ENCODE measurements at places on chromosomes 2 and 18.
A peak's percentile ranks its signal among the peaks of the same experiment; 100 is the strongest.

DNA sequence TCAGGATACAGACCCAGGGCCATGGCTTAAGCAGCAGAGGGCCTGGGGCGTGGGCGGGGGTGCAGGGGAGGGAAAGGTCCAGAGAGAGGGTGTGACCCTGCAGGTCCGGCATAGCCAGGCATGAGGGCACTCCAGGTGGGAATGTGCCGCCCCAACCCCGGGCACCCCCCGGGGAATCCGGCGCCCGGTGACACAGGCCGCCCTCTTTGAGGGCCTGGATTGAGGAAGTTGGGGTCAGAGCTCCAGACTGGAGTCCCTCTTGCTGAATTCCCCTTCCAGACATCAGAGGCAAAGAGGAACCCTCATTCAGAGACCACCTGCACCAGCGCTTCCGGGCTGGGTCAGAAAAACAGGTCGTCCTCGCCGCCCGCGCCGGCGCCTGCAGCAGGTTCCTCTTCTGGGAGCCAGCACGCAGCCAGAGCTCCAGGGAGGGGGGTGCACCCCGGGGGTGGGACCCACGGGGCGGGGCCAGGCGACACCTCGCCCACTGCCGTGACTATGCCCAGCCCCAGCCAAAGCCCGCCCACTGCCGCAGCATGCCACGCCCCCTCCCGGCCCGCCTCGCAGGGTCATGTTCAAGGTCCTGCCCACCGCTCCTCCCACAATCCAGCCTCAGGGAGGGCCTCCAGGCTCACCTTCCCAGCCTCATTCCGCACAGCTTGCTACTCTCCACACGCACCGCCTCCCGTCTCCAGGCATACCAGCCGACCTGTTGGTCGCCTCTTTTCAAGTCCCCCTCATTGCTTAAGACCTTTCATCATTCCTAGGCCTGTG lies 98.3 kb upstream of the ID2 start:
- DNase-seq = peak; percentile 28

- DNase-seq = no peak
Observed at GRCh38 chr2:157291018-157291417, 33.5 kb downstream of the GALNT5 start.

GRCh38 chr2:231590614-231591013 lies 2.0 kb upstream of the TEX44 start:
- no peak for DNase-seq

DNA sequence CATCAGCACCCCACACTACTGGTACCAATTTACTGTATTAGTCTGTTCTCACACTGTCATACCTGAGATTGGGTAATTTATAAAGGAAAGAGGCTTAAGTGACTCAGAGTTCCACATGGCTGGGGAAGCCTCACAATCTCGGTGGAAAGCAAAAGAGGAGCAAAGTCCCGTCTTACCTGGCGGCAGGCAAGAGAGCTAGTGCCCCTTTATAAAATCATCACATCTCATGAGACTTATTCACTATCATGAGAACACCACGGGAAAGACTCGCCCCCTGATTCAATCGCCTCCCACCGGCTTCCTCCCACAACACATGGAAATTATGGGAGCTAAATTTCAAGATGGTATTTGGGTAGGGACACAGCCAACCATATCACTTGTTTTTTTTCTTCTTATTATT lies 717.2 kb downstream of the TRIB2 start:
- DNase-seq = no peak

DNA sequence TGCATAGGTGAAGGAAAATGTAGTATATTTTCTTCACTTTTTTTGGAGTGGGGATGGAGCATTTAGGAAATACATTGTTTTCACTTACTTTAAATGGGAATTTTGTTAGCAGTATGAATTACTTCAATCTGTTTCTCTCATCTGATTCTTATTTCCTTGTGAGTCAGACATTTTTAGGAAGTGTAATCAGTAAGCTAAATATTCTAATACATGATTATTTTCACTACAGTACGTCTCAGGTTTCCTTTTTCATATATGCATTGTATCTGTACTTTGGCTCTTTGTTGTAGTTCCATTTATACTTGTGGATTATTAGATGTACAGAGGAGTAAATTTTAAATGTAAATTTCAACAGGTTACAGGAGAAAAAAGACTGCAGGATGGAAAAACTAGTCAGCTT lies 27.9 kb downstream of the GPD2 start:
- DNase-seq = peak; percentile 47

DNA sequence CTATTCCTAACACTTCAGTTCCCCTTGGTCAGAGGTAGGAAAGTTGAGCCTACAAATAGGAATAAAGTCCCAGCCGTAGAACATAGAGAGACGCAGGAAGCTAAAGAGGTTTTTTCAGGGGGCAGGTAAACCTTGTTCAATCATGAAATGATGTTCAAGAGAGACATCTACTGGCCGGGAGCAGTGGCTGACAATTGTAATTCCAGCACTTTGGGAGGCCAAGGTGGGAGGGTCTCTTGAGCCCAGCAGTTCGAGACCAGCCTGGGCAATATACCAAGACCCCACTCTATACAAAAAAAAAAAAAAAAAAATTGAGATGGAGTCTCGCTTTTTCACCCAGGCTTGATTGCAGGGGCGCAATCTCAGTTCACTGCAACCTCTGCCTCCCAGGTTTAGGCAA lies 66.7 kb upstream of the DNAJC10 start:
- DNase-seq = peak; percentile 49

DNA sequence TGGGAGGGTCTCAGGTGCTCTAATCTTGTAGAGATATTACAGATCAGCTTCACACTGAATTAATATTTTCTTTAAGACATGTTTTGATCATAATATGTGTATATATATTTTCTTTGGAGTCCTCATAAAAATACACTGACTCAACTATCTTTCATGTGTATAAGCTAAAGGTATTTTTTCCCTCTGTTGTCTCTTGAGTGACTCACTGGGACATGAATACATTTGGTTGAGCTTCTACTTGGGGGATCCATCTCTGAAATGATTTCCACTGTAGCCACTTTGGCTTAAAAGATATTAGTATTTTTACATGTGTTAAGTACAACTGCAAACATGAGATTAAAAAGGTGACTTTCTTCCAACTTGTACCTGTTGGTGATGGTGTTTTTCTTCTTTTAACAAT lies 140.8 kb downstream of the TTN start:
- DNase-seq = no peak

DNA sequence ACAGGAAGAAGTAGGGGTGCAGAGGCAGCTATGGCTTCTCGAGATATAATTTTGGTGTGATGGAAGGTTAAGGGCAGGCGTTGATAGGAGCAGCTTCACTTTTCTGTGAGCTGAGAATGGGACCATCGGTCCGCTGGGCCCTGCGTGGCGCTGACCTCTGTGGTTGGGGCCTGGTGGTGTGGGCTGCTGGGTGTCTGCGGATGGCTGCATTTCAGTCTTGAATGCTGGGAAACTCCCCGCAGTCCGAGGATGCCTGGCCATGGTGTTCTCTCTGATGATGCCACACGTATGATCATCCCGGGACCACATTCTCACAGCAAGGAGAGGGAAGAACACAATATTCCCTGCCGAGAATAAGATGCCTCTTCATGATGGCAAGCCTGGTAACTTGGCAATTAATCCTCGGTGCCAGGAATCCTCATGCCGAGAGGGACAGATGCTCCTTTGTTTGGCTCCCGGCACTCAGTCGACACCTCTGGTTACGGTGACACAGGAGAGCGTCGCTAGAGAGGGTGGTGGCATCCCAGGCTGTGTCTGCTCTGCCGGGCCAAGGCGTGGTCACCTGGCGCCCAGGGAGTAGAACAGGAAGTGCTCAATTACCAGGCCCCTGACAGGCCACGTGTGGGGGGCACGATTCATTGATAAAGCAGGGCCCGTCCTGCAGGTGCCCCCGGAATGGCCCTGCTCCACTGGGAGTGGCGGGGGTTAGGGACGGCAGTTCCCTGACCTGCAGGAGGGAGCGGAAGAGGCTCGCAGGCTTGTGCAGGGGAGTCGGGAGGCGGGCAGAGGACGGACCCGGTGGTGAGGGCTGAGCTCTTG lies 119.4 kb upstream of the CTDP1 start:
- DNase-seq = no peak

GRCh38 chr2:144459937-144460336 lies 60.0 kb downstream of the ZEB2 start:
- DNase-seq = peak; percentile 75

GRCh38 chr18:32300914-32301313 lies 111.1 kb downstream of the MEP1B start:
- peak; percentile 93 for DNase-seq

DNA sequence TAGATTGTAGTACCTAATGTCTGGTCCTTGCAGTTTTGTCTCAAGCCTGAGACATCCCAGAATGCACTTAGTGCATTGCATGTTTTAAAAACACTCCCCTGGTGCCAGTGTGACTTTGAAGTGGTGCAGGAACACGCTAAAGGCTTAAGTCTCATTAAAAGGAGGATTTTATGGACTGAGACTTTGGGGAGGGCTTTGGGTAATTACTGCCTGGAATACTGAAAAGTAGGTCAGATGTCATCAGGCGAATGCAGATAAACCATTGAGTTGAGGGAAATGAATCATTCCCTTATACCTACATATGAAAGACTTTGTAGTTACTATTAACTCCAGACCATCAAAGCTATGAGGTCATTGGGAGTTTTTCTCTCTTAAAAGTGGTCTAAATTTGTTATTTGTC lies 3.0 kb upstream of the OSBPL1A start:
- no peak for DNase-seq

DNA sequence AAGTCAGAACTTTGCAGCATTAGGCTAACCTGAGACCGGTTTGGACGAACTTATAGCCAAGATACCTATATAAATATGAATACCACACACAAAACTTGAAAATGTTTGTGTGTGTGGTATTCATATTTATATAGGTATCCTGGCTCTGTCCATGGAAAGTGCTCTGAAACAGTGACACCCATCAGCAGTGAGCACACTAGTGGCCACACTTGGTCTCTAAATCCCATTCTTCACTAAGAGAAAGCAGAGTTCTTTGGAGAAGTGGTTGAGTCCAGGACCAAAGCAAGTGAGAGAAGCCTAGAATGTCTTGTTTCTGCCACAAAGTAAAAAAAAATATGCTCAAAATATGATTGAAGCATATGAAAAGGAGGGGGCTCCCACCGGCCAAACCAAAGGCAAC lies 146.5 kb downstream of the TWIST2 start:
- DNase-seq = no peak

GRCh38 chr2:37851828-37852584 lies 73.1 kb upstream of the RMDN2 start:
- no peak for DNase-seq

GRCh38 chr18:13291299-13291698 lies 72.7 kb downstream of the LDLRAD4 start:
- DNase-seq = no peak

Data from fibroblast of mammary gland (primary cell).